EL (cell line): ENCODE measurements at places on chromosomes 2 and 18.

DNA sequence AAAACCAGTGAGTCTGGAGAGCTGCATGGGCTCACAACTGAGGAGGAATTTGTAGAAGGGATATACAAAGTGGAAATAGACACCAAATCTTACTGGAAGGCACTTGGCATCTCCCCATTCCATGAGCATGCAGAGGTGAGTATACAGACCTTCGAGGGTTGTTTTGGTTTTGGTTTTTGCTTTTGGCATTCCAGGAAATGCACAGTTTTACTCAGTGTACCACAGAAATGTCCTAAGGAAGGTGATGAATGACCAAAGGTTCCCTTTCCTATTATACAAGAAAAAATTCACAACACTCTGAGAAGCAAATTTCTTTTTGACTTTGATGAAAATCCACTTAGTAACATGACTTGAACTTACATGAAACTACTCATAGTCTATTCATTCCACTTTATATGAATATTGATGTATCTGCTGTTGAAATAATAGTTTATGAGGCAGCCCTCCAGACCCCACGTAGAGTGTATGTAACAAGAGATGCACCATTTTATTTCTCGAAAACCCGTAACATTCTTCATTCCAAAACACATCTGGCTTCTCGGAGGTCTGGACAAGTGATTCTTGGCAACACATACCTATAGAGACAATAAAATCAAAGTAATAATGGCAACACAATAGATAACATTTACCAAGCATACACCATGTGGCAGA lies 3.6 kb downstream of the TTR start:
- DNase-seq, result no peak

DNA sequence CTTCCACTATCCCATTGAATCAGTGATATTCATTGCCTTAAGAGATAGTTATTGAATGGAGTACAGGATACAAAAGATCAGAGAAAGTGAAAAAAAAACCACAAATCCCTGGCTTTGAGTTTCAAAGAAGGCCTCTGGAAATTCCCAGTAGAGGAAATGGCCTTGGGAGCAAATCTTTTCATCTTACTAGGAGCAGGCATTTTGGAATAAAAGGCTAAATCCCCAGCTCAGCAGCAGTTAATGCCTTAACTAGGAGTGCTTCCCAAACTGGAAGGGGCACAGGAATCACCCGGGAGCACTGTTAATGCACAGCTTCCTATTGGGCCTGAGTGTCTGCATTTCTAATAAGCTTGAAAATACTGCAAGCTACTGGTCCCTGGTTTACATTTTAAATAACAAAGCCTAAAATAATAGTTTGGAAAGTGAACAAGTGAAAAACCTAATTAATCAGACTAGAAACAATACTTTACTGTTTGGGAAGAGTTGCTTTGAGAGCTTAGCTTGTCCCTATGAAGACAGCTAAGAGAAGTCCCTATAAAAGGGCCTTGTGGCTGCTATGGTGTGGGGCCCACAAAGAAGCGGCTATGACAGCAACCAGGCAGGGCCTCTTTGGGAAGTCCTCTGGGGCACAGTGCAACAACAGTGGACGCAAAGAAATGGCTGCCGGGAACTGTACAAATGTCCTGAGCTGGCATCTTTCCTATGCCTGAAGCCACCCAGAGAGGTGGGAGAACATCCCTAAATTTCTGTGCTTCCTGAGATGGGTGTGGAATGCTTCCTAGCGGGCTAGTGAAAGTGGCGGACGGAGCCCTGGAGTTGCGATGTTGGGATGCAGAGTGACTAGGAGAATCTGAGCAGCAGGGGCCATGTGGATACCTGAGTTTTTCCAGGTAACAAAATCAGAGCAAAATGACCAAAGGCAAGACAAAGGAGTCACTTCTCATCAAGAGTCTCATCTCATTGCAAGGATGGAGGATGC lies 117.1 kb upstream of the KLHL14 start:
- no peak for DNase-seq

DNA sequence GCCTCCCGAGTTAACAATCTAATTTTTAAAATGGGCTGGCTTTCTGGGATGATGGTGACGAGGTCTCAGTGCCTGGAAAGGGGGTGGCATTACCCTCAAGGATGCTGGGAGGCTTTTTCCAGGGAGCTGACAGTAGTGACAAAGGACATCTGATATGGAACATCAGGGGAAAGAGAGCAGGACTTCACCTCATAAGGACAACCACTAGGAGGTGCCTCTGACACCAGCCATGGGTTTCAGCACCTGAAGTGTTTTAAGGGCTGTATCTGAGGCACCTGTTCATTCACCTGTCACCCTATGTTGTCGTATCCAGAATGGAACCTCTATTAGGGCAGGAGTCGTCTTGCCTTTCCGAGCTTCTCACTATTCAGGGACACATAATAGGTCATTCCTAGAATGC lies 10.8 kb downstream of the IL36B start:
- no peak for DNase-seq

DNA sequence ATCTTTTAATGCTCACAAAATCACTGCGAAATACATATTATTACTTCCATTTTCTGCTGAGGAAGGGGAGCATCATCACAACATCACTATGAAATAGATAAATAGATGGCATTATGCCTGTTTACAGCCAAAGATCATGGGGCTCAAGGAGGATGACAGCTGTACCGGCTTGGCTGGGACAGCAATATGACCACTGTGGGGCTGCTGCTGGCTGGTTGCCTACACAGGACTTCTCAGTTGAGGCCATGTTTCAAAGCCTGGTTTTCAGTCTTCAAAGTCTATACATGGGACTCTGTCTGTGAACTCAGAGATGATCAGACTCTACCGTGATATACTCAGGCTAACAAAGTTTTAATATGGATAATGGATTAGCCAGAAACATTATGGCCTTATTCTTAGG lies 58.7 kb downstream of the SPATS2L start:
- DNase-seq, result no peak

DNA sequence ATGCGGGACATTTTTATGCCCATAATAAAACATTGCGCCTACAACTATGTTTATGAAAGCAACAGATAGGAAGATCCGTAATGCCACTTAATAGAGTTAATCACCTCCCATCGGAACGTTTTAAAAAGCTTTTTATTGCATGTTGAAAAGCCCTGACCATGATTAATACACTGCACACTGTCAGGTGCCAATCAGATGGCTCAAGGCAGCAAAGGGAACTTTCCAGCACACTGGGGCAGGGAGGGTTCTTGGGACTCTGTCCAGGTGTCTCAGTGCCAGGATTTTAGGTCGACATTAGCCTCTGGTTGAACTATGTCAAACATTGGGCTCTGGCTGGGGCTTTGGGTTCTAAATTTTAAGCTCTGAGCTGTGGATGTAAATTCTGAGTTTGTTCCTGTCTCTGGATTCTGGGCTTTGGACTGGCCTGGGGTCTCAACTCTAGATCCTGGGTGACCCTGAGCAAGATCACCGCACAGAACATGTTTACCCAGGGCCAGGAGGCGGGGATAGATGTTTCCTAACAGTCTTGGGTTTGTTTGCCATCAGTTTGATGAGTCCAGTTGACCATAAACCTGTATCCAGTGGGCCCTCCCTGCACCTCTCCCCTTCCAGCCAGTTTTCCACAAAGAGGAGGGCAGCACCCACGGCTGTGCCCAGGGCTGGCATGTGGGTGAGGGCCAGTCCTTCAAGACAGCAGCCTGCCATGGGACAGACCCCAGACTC lies 262.7 kb downstream of the ATAD2B start:
- DNase-seq, result no peak

- DNase-seq, result no peak
Measured at GRCh38 chr18:76977684-76978232, 154.8 kb downstream of the MBP start.

DNA sequence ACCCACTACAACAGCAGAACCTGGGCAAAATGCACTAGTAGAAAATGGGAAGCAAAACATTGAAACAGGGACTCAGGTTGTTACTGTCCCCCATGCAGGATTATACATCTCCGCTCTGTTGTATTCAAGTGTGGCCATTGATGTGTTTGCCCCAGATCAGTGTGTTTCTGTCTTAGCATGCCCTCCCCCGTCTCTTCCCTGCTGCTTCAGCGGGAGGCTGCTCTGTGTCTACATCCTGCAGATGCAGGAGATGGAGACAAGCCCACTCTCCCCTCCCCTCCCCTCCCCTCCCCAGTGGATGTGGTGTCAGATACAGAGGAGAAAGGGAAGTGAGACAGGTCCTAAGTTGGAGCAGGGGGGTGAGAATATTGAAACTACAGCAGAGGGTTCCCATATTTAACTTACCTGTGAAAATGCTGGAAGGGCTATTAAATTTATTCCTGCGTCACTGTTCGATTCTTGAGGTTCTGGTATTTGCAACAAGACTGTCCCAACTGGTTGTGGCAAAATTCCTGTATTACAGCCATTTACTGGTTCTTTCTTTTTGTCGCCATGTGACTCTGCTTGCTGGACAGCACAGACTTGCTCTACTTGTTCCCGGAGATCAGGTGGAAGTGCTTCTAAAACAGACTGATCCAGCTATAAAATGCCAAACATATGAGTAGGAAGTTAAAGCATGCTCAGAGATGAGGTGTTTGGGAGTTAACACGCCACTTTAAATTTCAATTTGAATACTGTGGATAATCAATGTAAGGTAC lies 67.0 kb downstream of the EIF5B start:
- DNase-seq, result no peak

GRCh38 chr2:63494100-63494499 lies 94.2 kb downstream of the WDPCP start:
- no peak for DNase-seq
